NCI-H748 treated with DMSO at 0.1 percent for 48 hours (cell line): ENCODE measurements at places on chromosomes 1 and 21.
A peak's percentile ranks its signal among the peaks of the same experiment; 100 is the strongest.

DNA sequence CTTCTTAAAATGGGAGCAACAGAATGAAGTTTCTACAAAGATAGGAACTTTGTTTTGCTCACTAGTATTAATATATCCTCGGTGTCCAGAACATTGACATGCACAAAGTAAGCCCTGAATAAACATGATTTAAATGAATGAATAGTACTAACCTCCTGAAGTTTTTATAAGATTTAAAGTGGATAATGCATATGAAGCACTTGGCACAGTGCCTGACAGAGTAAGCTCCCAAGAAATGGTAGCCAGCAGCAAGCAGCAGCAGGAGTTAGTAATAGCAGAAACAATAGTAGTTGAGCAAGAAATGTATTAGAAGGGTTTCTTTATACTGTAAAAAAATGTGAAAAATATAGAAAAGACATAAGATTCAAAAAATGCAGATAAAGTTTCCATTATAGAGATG lies 258.1 kb upstream of the C1orf87 start:
- no peak for DNase-seq

DNA sequence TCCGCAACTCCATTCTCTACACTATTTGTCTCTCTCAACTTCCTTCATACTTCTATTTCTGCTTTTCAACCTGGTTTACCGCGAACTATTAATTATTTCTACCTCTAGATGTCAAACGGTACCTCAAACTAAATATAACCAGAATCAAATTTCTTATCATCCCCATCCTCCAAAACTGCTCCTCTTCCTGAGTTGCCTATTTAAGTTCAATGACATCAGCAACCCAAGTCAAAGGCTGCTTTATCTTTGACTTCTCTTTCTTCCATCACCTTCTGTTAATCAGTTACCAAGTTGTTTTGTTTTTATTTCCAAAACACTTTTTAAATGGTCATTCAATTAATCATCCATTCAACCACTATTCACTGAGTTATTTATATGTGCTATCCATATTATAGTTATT lies 171.9 kb downstream of the COL24A1 start:
- DNase-seq = no peak

DNA sequence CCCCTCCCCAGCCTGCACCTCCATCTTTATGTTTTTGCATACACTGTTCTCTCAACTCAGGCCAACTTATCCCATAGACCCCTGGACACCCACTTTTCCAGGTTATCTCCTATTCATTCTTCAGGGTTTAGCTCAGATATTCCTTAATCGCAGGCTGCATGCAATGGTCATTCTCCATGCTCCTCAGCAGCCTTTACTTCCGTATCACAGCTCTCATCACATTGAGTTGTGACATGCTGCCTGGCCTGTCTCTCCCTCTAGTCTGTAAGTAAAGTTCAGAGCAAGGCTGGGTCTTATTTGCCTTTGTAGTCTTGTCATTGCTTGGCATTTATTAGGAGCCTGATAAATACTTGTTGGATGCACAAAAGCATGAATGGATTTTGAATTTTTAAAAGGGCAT lies 6.9 kb downstream of the DNAJC6 start:
- no peak for DNase-seq

- peak; percentile 37 for DNase-seq
Measured at GRCh38 chr1:218361298-218362065, 16.3 kb downstream of the TGFB2 start.

- DNase-seq = no peak
Measured at GRCh38 chr1:97877307-97877706, 43.5 kb downstream of the DPYD start.

GRCh38 chr1:36369061-36369861 lies 16.5 kb downstream of the STK40 start:
- DNase-seq = peak; percentile 21

DNA sequence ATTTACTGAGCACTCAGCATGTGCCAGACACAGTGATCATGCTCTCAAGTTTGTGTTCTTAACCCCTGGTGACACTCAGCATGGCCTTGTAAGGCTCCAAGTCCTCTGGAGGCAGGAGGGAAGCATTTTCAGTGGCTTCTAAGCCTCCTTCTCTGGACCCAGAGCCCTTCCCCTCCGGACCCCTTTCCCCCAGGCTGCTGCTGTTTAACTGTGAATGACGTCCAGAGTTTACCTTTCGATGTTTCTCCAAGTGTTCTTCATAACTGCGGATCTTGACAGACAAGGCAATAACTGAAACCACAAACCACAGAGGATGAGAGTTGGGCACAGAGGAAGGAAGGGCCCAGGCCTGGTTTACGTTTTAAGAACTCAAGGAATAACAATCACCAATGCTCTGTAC lies 6.5 kb downstream of the MRPS15 start:
- DNase-seq = no peak

DNA sequence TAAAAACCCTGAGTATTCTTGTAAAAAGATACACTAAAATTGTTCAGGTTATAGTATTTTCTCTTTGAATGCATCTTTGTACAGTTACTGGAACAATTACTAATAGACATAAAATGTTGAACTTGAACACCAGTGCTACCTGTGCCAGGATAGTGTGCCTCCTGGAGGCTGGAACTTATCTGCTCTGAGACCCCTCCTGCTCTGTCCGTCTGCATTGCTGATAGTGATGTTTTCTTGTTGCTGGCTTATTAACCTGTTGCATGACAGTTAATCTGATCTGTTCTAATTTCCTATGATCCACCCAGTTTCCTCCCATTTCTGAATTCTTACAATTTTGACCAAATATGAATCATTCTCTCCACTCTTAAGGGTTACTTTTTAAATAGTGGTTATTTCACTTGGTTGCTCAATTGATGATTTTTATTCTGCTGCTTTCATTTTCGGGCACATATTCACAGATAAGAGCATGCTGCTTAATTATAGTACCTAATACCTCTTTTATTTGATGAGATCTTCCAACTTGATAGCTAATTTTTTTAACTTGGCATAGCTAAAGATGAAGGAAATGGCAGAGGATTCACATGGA lies 101.4 kb downstream of the CC2D1B start:
- no peak for DNase-seq

GRCh38 chr1:10225573-10225972 lies 15.2 kb downstream of the KIF1B start:
- DNase-seq = no peak
